HEK293T (cell line): ENCODE measurements at places on chromosomes 1 and 21.

DNA sequence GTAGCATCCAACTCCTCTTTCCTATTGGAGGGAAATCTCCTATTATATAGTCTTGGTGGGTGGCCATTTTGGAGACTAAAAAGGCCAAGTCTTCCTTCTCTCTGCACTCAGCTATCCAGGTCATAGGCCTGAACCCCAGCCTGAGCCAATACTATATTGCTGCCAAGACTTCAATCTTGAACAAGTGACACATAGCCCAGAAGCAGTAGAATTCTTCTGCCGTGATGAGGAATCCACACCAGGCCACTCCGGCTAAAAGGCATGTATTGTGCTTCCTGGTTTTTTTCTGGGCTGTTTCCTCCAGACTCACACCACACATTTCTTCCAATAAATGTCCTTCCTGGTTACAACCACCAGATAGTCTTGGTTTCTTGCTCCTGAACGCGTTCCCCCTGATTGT, 43.0 kb downstream of the ATF3 start:
- no peak for DNase-seq

- DNase-seq = no peak
Observed at GRCh38 chr1:240705579-240705978, 93.6 kb upstream of the GREM2 start.

- no peak for DNase-seq
Observed at GRCh38 chr1:231233735-231234417, 7.1 kb upstream of the GNPAT start.

GRCh38 chr1:27519331-27520258, 29.6 kb upstream of the WASF2 start:
- no peak for DNase-seq

- DNase-seq = no peak
Observed at GRCh38 chr1:67821263-67821662, 12.0 kb downstream of the GNG12 start.

DNA sequence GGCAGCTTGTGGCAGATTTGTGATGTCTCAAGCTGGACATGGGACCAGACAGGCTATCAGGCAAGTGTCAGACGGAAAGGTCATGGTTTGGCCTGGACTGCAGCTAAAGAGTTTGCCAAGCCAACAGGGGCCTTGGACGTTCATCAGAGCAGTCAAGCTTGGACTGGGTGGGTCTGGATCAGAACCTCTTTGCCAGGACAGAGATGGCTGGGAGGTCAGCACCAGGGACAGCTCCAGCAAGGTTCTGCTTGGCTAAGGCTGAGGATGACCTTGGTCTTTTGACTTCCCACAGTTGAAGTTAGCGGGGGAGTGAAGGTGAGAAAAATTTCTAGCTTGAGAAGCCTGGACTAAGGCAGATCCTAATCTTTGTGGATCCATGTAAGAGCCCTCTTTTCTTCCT, 68.1 kb downstream of the GRIK3 start:
- peak; percentile 39 for DNase-seq

- no peak for DNase-seq
Observed at GRCh38 chr1:38541223-38541622, 318.3 kb downstream of the RRAGC start.
